Adipocyte (in vitro differentiated cells): ENCODE measurements at places on chromosomes 6 and 20.

GRCh38 chr20:50445354-50446151, 64.6 kb upstream of the PTPN1 start:
- DNase-seq: no peak

GRCh38 chr20:33419140-33419974, 18.0 kb upstream of the CDK5RAP1 start:
- no peak for DNase-seq

DNA sequence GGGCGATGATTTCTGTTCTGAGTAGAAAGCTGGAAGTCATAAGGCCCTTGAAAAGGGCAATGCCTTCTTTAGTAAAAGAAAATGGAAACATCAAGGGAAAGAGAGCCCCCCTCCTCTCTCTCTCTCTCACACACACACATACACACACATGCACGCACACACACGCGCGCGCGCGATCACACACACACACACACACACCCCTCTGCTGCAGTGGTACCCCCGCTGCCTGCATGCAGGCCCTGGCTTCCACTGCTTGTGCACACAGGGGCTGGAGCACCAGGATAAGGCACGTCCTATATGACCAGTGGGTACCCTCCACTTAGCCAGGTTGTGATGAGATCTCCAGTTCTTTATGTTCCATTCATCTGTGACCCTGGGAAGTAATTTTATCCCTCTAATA, 300.9 kb downstream of the SLC35F1 start:
- DNase-seq: no peak

DNA sequence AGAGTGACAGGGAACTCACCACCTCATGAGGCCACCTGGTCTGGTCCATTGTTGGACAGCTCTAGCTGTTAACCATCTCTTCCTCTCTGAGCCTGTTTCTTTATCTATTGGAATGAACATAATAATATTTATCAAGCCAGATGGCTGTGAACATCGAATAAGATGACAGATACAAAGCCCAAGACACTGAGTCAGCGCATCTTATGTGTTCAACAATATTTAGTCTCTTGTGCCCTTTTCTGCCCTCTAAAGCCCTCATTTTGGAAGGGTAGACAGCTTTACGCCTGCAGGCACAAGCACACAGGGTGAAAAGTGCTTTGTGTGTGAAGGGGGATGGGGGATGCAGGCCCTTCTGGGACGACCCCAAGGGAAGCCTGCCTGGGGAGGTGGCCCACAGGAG, 164.0 kb downstream of the GRM4 start:
- no peak for DNase-seq

GRCh38 chr20:20214757-20215275, 153.1 kb upstream of the INSM1 start:
- DNase-seq: no peak

DNA sequence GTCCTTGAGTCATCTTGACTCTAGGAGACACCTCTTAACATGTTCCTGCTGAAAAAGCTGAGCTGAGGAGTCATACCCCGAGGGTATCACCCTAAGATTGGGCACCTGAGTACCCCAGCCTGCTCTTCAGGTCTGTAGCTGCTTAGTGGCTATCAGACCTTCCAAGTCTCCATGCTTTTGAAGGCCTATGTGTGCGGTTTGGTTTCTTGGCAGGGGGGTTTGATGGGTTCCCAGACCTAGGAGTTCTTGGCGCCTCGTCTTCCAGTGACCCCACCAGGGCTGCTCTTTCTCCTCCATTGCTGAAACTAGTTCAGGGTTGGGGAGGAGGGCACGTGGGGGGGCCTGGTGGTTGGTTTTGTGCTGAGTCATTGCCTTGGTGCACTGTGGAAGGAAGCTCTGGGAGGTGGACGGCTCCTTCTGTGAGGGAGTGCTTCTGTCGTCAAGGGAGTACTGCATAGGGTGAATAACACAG, 20.1 kb downstream of the IGF2R start:
- no peak for DNase-seq

DNA sequence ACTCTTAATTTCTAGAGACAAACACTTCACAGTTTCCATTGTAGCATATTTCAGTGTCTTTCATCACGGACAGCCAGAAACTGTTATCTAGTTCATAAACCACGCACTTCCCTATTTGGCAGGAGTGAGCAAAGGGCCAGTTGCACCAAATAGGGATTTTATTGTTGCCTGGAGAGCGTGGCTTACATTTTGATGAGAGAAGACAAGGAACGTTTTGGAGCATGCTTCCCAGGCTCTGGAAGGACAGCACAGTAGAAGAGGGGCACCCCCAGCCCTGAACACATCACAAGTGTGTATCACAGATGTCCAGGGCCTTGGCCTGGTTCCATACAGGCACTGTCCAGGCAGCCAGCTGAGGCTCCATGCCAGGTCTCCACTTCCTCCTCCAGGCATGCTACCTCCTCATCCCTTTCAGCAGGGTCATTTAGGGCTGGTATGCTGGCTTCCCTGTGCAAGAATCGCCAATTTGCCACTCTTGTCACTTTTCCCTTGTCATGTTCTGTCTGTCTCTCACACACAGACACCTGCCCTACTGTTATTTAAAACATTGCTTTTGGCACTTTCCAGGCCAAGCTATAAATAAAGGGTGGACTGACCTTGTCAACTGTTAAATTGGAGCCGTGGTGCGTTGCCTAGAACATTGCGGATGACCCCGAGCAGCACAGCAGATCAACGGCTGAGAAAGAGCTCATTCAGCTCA, 235.0 kb upstream of the GMDS start:
- DNase-seq: no peak

- no peak for DNase-seq
Measured at GRCh38 chr6:125219361-125219895, 65.9 kb downstream of the TPD52L1 start.

DNA sequence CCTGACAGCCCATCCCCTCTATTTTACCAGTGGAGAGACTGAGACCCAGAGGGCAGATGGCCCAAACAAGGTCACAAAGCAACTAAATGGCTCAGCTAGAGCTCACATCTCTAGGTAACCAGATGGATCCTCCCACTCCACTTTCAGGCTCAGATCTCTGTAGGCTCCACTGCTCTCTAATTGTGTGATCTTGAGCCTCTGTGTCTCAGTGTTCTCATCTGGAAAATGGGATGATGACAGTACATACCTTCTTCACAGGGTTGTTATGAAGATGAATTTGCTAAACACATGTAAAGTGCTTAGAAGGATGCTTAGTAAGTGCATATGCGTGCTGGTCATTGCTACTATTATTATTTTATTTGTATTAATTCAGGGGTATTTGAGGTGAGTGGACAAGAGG, 40.5 kb downstream of the RAB44 start:
- DNase-seq: no peak
